Naive thymus-derived CD4-positive, alpha-beta T cell (primary cell): ENCODE measurements at places on chromosomes 2 and 18. TPM values are rescaled to one million over a fixed set of nuclear protein-coding genes. Genes with fewer than 3 reads are reported as not detected.

SPRED2 gene
- 0.57 TPM for total RNA-seq

UPP2 gene
- total RNA-seq: not detected

CSRNP3 gene
- not detected for total RNA-seq

FBXO15 gene
- total RNA-seq: 4.9 TPM

EFEMP1 gene
- total RNA-seq: not detected in 2 replicates

MYCN gene
- total RNA-seq: 0.68 TPM
